ENCODE measurements at places on chromosomes 5 and 9.

DNA sequence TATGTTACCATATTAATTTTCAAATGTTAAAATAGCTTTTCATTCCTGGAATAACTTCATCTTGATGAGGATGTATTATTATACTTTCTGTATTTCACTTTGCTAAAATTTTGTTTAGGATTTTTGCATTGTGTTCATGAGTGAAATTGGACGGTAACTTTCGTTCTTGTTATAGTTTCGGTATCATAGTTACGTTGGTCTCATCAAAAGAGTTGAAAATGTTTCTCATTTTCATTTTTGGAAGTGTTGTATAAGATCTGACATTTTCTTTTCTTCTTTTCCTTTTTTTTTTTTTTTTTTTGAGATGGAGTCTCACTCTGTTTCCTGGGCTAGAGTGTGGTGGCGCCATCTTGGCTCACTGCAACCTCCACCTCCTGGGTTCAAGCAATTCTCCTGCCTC lies 20.0 kb downstream of the PRRT1B start:
- no peak for DNase-seq

DNA sequence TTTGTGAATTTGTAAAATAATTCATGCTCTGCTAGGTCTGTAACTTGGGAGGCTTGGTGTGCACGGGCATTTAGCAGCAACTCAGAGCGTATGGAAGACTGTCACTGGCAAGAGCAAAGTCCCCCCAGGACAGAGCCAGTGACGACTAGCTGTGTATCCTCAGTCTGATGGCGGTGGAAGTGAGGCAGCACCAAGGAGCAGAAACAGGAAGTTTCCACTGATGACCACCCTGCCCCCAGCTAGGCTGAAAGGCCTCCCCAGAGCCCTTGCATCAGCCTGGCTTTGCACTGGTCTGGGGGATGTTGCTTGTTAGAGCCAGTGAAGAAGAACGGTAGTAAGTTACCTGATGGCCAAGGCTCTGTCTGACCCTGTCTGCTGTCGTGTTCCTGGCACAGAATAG lies 66.8 kb upstream of the ABL1 start:
- DNase-seq = no peak

GRCh38 chr9:136984464-136985026 lies 1.8 kb downstream of the LCNL1 start:
- no peak for DNase-seq

DNA sequence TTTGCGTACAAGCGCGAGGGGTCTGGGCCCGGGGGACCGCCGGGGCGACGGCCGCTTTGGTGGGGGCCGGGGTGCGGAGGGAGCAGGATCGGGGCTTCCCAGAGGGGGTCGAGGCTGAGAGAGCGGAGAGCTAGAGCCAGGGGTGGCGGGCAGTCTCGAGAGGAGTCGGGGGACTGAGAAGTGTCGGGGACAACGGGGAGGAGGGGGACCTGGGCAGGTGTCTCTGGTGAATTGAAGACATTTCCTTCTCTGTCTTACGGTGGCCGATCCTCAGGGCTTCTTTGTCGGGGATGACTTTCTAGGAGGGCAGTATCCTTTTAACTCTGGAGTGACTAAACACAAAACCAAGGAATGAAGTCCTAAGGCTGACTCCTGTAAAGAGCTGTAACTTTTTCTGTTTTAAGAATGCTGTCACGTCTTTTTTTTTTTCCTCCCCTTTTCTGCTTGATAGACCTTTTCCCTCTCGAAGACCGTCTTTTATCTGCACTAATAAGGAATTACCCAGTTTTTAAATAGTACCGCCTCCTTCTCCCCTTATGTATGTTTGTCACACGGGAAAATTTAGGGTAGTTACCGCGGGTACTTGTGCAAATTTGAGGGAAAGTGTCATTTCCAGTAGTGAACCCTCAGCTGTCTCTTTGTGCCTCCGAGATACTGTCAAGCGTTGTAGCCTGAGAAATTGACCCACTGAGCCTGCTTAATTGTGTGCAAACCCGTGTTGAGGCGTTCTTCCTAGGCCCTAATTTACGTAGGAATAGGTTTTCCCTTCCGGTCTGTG lies 822 bp downstream of the DENND4C start:
- DNase-seq = peak; percentile 46

GRCh38 chr5:148653291-148653835 lies 964 bp downstream of the HTR4 start:
- no peak for DNase-seq

GRCh38 chr5:93930098-93930497 lies 188.7 kb upstream of the POU5F2 start:
- no peak for DNase-seq

DNA sequence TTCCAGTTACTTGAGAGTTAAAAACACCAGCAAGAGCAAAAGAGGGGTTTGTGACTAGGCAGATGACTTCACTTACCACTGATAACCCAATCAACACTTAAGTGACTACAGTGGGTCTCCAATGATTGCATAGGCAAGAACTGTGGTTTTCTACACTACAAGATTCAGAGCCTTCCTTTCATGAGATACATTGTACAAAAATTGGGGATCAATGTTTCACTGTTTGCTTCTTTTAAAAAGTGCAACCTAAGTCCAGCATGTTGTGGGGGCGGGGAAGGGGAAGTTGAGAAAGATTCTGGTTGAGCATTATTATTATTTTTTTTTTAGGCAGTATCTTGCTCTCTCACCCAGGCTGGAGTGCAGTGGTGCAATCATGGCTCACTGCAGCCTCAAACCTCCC lies 3.6 kb downstream of the IQGAP2 start:
- DNase-seq = no peak

GRCh38 chr5:149731332-149731616 lies 1.2 kb downstream of the PPARGC1B start:
- no peak for DNase-seq

- peak; percentile 27 for DNase-seq
Measured at GRCh38 chr9:119289740-119290433, 79.3 kb downstream of the BRINP1 start.

DNA sequence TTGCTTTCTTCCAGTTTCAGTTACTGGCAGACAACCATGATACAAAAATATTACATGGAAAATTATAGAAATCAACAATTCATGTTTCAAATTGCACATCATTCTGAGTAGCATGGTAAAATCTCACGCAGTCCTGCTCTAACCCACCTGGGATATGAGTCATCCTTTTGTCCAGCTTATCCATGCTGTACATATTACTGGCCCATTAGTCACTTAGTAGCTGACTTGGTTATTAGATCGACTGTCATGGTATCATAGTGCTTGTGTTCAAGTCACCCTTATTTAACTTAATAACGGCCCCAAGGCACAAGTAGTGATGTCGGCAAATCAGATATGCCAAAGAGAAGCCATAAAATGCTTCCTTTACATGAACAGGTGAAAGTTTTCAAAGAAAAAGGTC lies 41.2 kb downstream of the NADK2 start:
- DNase-seq = no peak

- no peak for DNase-seq
Measured at GRCh38 chr9:81719972-81720371, 30.6 kb upstream of the TLE1 start.

- DNase-seq = no peak
Measured at GRCh38 chr5:172200476-172200875, 6.5 kb downstream of the EFCAB9 start.

GRCh38 chr9:98247831-98248657 lies 7.4 kb downstream of the TBC1D2 start:
- no peak for DNase-seq

GRCh38 chr5:7209658-7210057 lies 186.3 kb upstream of the ADCY2 start:
- no peak for DNase-seq

GRCh38 chr5:76849419-76850291 lies at the start of gene S100Z:
Gene S100Z (plus strand): TSS chr5:76850014. CDS start chr5:76875360, 25,346 bp downstream.
- peak; percentile 47 for DNase-seq

DNA sequence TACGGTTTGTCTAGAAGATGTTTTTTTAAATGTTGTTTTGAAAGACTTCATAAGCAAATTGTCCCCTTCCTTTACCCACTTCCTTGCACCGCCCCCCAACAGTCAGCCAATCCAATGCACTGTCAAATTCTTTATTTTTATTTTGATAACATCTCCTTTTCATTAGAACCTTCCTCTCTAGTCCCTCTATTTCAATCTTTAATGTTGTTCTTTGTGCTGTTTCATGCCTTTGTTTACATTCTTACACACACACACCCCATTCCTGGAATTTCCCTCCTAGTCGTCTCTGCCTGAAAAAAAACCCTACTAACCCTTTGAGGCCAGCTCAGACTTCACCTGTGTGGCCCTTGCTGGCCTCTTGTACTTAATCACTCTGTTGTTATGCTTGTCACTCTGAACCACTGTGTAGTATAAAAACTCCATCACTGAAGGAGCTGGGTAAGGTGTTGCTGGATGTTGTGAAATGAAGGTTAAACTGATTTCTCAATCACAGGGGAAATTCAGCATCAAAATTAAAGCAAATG lies 133.4 kb downstream of the UGCG start:
- no peak for DNase-seq

DNA sequence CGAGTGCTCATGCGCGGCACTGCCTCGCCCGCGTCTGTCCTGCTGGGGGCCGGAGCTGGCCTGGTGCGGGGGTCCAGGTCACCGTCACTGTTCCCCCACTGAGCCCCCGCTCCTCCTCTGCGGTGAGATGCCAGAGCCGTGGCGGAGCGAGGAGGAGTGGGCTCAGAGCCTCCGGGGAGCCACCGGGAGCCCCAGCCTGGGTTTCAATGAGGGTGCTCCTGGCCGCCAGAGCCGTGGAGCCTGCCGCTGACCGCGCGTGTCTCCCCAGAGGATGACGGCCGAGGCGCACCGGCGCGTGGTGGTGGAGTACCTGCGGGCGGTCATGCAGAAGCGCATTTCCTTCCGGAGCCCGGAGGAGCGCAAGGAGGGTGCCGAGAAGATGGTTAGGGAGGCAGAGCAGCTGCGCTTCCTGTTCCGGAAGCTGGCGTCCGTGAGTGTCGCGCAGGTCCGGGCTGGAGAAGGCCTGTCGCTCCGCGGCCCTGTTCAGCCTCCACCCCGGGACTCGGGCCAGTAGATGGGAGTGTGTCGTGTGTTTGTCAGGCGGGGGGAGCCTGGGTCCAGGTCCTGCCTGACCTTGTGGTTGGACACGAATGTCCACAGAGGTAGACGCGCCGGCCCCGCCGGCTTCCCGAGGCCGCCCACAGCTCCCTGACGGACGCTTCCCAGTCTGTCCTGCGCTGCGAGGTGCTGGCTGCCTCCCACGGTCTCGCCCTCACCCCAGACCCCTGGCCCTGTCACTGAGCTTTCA lies 22.0 kb downstream of the EXOC3 start:
- no peak for DNase-seq

DNA sequence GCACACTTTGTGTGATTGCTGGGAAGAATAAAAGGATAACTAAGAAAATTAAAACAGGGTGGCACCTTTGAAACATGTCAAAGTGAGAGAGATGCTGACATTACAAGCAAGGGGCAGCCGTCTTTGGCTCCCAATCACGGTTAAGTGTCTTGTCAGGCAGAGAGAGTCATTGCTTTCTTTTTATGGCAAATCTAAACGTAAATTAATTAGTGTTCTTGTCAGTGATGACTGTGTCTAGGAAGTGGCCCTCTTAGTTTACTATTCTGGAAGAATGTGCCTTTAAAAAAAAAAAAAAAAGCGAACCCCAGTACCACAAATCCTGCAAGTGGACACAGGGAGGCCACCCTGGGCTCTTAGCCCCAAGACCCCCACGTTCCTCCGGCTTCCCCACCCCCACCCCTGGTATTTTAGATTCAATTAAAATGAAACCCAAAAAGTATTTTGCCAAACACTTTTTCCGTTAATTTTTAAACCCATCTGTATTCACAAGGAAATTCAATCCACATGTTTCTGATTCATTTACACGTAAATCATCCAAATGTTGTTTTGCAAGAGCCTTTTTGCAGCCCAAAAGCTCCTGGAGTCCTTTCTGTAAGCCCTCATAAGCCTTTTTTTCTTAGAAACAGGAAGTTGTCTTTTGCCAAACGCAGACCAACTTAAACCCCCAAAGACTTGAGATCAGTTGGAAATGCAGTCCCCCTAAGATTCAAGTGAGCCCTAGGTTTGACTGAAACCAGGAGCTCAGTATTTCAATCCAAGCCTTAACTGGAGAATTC lies 399.3 kb downstream of the EBF1 start:
- no peak for DNase-seq

GRCh38 chr5:117759849-117760499 lies 1185.4 kb upstream of the SEMA6A start:
- no peak for DNase-seq

DNA sequence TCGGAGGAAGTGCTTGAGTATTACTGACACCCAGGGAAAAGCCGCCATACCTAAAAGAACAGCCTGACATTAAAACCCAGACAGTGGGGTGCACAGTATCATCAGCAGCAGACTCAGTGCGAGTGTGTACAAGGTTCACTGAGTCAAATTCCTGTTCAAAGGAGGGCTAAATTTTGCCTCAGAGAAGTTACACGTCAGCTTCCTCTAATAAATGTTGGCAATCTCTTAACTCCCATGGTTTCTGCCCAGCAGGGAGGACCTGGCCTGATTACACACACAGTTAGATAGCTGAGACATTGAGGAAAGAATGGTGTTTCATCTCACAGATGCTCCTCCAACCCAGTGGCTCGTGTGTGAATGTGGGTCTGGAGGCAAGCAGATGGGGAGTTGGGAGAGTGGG lies 38.2 kb downstream of the NIPSNAP3B start:
- no peak for DNase-seq

GRCh38 chr9:101509572-101509971 lies 24.1 kb upstream of the RNF20 start:
- no peak for DNase-seq

- DNase-seq = no peak
Measured at GRCh38 chr9:128087262-128087661, 19.2 kb downstream of the SLC25A25 start.

- no peak for DNase-seq
Measured at GRCh38 chr5:122500245-122501088, 188.4 kb downstream of the SNCAIP start.

DNA sequence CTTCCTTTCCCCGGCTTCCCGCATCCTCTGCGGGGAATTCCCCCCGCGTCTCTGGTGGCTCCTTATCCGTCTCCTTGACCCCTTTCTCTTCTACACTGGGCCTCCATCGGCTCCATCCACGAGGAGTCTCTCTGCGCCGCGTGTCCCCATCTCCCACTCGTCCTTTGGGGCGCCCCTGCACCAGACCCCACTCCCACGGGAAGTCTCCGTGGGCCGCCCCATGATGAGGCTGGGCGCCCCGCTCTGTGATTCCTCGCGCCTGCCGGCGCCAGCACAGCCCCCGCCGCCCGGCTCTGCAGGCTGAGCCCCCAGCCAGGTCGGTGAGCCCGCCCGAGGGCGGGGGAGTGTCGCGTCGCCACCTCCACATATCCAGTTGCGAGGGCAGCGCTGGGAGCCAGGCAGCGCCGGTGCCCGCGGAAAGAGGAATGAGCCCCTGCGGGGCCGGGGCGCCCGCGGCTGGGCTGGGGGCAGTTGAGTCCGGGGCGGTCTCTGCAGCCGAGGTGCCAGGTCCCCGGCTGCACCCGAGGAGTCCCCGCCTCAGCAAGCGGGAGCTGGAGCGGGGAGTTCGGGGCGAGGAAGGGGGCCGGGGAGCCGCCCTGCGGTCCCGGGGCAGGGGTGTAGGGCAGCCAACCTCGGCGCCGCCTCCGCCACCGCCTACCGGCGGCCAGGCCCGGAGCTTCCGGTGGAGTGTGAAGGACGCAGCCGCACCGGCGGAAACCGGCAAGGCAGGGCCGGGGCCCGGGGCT lies 2.1 kb upstream of the TRAF1 start:
- peak; percentile 84 for DNase-seq

GRCh38 chr5:128466554-128466953 lies 71.5 kb downstream of the FBN2 start:
- DNase-seq = no peak

Data from stimulated activated CD8-positive, alpha-beta memory T cell treated with anti-CD3 and anti-CD28 coated beads, Interleukin-4, amount 100 ng/mL, for 48 hours (primary cell).